Activated naive CD4-positive, alpha-beta T cell (primary cell): ENCODE measurements at places on chromosomes 11 and 22.
A peak's percentile ranks its signal among the peaks of the same experiment; 100 is the strongest.

GRCh38 chr22:38276166-38276565, 3.4 kb upstream of the TMEM184B start:
- no peak for DNase-seq

- no peak for DNase-seq
Measured at GRCh38 chr11:74069146-74070046, 60.5 kb upstream of the UCP3 start.

GRCh38 chr11:103601225-103601846, 435.1 kb upstream of the DDI1 start:
- no peak for DNase-seq

DNA sequence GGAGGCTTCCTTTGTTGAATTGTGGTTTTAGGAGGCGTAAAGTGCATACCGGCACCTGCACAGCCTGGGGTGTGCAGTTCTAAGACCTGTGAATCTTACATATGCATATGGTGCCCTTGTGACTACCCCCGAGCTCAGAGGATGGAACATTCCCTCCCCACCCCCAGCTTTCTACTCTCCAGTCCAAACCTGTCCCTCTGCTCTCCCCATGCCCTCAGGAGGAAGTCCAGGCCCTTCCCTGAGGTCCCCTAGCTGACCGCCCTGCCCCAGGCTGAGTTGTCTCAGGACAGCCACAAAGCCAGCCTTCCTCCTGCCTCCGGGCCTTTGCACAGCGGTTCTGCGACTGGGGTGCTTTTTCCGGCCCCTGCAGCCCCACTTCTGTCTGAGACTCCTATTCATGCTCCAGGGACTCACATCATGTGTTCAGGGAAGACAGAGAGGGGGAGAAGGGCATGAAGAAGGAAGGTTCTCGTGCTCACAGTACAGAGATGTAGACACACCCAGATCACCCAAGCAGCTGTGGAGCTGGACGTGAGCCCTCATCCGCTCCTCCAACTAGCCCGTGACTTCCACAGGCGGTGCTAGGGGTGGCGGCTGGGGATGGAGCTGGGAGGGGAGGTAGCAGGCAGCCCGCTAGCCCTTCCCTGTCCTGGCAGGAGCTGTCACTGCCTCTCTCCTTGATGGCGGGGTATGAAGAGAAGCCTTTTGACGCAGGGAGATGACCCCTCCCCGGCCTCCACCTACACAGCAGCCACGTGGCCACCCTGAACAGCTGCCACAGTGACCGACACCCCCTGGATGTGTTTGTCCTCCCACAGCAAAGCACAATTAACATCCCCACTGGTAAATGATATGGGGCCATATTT, 50.8 kb downstream of the FLRT1 start:
- no peak for DNase-seq

DNA sequence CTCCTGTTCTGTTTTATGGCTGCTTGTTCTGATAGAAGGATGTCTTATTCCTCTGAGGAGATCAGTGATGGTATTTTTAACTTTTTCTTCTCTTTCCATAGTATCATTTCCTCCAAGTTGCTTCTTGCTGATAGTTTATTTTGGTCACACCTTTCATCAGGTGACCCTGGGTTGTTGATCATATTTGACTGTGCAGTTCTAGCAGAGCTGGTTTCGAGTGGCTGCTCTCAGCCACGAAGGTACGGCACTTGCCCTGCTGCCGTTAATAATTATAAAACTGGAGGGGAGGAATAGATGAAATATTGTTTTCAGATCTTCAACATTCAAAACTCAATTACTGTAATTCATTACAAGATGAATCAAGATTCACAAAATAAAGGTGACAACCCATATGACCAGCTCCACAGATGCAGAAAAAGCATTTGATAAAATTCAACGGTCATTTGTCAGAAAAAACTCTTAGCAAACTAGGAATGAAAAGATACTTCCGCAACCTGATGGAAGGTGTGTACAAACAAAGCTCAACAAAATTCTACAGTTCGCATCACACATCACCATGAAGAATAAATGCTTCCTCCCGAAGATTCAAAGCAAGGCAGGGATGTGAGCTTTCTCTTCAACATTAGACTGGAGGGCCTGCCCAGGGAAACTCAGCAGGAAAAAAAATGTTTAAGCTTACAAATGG, 59.2 kb upstream of the RTL6 start:
- no peak for DNase-seq

DNA sequence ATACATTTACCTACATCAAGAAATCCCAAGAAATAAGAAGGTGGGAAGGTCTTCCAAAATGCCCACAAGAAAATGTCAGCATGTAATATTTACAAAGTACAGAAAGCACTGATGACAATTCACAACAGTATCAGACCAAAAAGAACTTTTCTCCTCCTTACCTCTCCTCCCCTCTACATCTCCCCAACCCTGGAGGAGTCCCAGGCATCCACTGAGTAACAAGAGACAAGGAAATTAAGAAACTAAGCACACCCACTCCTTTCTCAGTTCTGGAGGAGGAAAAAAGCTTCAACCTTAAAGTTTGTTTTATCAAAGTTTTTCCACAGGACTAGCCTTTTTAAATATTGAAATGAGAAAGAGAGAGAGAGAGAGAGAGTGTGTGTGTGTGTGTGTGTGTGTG, 2.0 kb upstream of the SERGEF start:
- no peak for DNase-seq

GRCh38 chr22:50507421-50507990, at the start of gene LMF2:
LMF2 (minus strand) TSS chr22:50507702; CDS start chr22:50507675, 27 bp downstream.
- DNase-seq = peak; percentile 100

GRCh38 chr11:10622108-10622507, 53.6 kb upstream of the LYVE1 start:
- DNase-seq = no peak

- DNase-seq = no peak
Measured at GRCh38 chr11:2208691-2209369, 37.2 kb upstream of the TH start.

DNA sequence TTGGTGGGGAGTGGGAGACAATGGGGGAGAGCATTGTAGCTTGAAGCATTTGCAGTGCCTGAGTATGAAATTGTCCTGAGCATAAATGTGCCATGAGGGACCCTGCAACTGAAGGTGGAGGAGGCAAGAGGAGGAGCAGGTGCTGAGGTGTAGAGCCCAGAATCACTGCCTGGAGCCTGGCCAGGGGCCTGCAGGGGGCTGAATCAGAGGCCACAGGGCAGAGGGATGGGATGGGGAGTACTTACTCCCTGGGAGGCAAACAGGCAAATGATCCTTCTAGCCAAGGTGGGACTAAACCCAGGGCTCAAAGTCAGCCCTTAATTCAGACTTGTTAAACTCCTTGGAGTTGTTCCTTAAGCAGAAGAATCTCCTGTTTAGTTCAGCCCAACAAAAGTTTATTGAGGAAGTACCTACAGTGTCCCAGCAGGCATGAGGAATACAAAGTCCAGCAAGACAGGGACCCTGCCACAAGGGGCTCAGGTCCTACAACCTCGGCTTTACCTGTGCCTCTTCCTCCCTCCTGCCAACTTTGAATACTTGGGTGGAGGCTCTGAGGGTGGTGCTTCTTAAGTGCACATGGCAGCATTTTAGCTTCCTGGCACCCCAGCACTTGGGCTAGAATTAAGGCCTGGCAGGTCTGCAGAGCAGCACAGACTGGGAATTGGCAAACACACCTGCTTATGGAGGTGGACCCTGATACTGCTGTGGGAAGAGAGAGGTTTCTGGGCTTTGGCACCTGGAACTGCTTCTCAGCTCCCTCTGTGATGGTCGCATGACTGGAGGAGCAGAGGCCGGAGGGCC, 20.0 kb downstream of the MICAL2 start:
- no peak for DNase-seq

- no peak for DNase-seq
Measured at GRCh38 chr22:24942301-24942700, 4.2 kb downstream of the LHFPL7 start.

DNA sequence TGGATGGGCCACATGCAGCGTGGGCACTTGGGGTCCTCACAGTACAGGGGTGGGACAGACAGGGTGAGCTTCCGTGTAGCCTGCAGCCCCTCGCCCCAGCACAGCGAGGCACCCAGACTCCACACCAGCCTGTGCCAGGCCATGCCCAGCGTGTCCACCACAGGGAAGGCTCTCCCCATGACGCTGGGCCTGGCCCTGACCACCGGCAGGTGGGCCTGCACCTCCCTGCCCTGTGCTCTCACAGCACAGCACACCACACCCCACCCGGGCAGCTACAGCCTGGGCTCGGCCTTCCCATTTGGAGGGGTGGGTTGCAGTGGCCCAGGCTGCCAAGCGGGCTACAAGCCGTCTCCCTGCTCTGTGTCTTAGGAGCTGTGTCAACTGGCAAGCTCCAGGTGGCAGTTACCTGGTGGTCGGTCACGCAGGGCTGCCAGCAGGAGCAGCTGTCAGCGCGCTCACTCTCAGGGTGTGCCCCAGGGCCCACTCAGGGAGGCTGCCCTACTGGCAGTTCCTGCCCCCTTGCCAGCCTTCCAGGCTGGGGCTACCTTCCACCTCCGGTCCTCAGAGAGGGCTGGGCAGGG, 4.6 kb downstream of the MOB2 start:
- no peak for DNase-seq

GRCh38 chr11:66146074-66146473, 76.0 kb downstream of the PACS1 start:
- no peak for DNase-seq

GRCh38 chr22:50170453-50171318, at the start of gene PANX2:
PANX2 (plus strand) TSS chr22:50170731; CDS start chr22:50170731, 0 bp downstream.
- no peak for DNase-seq

DNA sequence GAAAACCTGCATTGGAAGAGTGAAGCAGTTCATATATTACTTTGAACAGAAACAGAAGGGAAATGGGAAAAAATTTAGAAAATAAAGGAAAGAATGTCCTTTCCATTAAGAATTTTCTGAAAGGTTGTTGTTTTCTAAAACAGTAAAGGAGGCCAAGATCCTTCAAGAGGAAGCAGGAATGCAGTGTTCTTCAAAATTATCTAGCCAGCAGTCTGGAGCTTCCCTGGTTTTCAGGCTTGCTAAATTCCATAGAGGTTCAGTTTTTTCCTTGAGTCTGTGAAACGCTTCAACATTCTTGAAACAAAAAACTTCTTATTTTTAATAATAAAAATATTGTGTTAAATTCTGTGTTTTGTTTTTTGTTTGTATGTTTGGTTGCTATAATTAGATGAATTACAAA, 189.0 kb upstream of the ANO3 start:
- DNase-seq = no peak

- DNase-seq = no peak
Measured at GRCh38 chr11:134027671-134028070, 41.2 kb upstream of the JAM3 start.

DNA sequence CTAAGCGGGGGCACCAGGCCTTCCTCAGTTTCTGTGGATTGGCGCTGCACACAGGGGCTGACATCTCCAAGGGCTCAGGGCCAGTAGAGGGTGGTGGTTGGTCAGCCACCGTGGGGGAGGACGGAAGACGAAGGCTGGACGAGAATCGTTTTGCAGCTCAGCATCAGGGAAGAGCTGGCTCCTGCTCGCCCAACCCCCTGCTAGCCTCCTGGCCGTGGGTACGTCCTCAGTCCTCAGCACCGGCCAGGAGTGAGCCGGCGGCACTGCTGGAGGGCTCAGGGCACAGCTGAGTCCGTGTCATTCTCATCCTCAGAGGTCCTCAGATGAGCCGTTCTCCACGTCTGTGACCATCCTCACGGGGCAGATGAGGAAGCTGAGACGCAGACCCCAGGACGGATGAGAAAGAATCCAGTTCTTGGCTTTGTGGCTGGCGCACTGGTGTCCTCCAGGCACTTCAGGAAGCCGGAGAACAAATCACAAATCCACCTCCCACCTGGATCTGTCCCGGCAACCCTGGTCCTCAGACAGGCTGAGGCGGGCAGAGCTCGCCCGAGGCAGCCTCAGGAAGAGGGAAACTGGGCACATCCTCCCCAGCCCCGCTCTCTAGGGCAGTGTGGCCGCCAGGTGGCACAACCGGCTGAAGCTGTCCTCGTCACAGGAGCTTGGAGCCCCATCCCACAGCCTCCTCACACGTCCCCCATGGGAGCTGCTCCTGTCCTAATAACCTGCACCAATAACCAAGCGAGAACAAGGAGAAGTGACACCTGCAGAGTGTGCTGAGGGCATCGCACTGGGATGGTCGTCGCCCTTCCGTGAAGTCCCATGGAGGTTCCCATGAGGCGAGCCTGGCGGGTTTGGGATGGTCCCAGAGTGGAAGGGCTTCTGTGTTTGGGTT, 393.7 kb downstream of the BRD1 start:
- DNase-seq = no peak

- DNase-seq = no peak
Measured at GRCh38 chr22:23107487-23108248, 34.1 kb downstream of the RSPH14 start.

GRCh38 chr11:27447288-27448183, 25.1 kb downstream of the LGR4 start:
- DNase-seq = no peak

- no peak for DNase-seq
Measured at GRCh38 chr22:47757741-47758140, 995.3 kb downstream of the TBC1D22A start.

DNA sequence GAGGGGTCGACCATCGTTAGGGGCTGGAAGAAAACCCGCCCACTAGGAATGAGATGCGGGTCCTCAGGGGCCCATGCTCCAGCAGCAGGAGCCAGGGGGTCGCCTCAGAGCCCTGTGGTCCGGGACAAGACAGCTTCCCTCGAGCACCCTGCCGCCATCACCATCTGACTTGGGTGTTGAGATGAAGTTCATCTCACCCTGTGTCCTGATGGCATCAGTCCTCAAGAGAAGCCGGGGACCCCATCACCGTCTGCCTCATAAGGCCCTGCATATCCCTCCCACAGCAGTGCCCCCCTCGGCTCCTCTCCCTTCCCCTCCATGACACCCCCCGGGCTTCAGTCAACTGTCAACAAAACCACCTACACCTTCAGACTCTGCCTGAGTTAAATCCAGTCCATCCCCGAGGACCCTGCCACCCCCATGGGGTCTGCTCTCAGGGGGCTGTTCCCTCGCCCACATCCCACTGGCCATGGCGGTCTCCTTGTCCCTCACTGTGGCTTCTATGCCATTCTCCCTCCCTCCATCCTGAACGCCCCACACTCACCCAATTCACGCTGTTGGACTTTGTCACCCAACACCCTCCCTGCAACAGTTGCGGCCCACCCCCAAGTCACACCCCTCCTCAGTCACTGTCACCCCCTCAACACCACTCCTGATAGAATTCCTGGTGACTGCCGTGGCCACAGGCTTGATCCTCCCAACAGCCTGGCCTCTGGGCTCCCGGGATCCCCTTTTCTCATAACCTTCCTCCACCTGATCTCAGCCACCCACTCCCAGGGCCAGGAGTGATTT, 87.7 kb upstream of the RTL6 start:
- DNase-seq = no peak
